Fibroblast of skin of right quadriceps (primary cell): ENCODE measurements at places on chromosomes 1 and 21.
A peak's percentile ranks its signal among the peaks of the same experiment; 100 is the strongest.

GRCh38 chr1:168235548-168235885, 9.7 kb downstream of the SFT2D2 start:
- peak; percentile 43 for DNase-seq

GRCh38 chr21:42403611-42404231, at the start of gene UBASH3A:
TSS of gene UBASH3A (plus strand) at chr21:42403902. CDS start at chr21:42403946, 44 bp downstream.
- no peak for DNase-seq

DNA sequence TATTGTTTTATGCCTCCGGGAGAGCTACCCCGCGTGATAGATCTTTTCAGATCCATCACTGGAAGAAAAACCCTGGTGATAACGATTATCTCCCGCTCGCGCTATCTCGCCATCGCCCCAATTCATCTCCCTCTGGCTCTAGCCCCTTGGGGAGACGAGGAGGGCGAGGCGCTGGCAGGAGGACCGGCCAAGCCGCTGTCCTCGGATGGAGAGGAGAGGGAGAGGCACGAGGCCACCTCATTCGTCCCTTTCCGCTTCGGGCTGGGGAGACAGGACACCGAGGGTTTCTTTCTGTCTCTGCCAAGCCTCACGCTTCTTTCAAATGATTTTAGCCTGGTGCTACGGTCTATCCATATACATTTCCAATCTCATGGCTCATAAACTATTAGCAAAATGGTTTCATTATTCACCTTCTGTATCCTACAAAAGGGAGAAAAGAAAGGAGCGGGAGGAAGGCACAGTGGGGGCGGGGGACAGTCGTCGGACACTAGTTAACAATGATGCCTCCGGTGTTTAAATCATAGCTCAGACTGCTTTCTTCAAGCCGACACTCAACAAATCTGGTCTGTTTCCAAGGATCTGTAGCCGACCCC, 415.0 kb upstream of the ESRRG start:
- DNase-seq, result no peak

- no peak for DNase-seq
Measured at GRCh38 chr1:119541389-119541788, 34.4 kb downstream of the HSD3B1 start.

GRCh38 chr1:183244466-183244865, 58.4 kb downstream of the LAMC2 start:
- peak; percentile 94 for DNase-seq

- peak; percentile 73 for DNase-seq
Measured at GRCh38 chr1:59672851-59673572, 141.7 kb upstream of the HOOK1 start.
